Fibroblast of skin of left quadriceps (primary cell): ENCODE measurements at places on chromosomes 7 and 10.

DNA sequence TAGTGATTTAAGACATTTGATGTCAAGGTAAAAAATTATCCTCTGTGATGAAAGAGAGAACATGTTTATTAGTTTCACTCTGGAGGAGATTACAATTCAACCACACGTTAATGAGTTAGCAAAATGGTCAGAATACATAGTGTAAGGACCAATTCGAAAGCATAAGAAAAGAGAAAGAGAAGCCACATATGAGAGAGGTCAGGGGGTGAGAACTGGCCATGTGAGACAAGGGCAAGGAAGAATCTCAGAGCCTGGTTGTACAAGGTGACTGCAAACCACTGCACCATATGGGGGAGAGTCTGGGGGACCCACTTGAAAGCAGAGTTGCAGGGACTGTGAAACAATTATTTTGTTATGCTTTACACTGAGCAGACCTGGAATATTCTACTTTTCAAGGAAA lies 27.7 kb upstream of the BET1 start:
- DNase-seq: no peak

DNA sequence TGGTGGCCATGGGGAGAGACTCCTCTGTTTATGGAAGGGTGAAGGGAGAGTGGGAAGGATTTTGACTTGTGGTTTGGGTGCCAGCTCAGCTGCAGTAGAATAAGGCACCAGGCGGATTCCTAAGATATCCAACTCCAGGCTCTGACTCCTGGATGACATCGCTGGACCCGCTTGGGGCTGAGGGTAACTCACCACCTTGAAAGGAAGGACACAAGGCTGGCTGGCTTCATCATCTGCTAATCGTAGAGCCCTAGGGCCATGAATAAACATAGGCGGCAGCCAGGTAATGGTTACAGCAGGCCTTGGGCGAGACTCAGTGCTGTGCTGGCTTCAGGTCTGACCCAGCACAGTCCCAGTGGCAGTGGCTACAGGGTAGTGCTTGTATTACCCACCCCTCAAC lies 16.7 kb upstream of the LIPK start:
- DNase-seq: no peak

DNA sequence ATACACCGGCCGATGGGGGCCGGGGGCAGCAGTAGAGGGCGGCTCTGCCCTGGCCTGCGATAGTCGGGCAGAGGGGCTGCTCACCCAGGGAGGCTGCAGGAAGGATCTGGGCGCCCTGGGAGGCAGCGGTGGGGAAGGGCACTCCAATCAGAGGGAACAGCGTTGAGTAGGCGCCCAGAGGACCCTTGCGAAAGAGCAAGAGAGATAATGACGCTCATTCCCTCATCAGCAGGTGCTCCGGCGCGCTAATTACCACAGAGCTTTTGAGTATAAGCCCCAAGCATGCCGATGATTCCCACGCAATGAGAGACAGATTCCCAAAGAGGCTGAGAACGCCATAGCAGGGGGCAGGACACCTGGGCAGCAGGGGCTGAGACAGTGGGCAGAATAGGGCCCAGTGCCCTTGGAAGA lies 215.3 kb downstream of the MAD1L1 start:
- DNase-seq: no peak

- DNase-seq: no peak
Measured at GRCh38 chr7:115476671-115477181, 553.8 kb downstream of the TFEC start.

GRCh38 chr7:71364551-71364950 lies 232.6 kb downstream of the GALNT17 start:
- DNase-seq: no peak

- DNase-seq: no peak
Measured at GRCh38 chr10:17452060-17452841, 2.1 kb downstream of the ST8SIA6 start.

- DNase-seq: no peak
Measured at GRCh38 chr7:149197675-149198074, 2.3 kb downstream of the ZNF282 start.

- DNase-seq: no peak
Measured at GRCh38 chr10:101385866-101386658, 32.1 kb downstream of the BTRC start.

- no peak for DNase-seq
Measured at GRCh38 chr7:40455485-40455884, 320.7 kb downstream of the SUGCT start.

GRCh38 chr7:108210796-108211195 lies 80.6 kb upstream of the LAMB4 start:
- DNase-seq: no peak

DNA sequence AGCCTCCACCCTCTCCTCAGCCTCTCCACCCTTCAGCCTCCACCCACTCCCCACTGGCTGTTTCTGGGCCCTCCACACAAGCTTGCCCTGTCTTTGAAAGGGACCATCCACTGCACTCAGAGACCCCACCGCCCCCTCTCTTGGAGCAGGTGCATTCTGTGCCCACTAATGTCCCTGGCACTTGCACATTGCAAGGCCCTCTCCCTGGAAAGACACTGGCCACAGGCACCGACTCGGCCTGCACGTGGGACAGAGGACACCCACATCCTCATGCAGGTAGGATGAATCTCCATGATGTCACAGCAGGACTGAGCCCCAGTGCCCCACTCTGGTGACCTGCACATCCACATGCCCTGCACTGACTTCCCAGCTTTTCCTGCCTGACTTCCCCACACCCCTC lies 36.8 kb upstream of the EBF3 start:
- no peak for DNase-seq

DNA sequence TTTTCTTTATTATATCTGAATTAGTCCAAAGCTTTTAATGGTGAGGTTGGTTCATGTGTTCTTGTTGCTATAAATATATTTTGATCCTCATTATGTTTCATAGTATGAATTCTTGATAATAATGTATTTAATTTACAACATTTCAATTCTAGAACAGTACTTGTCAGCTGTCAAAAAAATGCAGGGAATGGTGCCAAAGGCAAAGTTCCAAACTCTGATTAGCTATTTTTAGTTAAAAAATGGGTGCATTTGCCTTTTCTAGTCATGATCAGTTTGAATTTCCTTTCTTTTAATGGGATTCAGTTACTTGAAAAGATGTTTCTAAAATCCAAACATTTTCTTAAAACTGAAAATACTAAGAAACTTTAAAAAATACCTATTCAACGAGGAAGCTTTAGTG lies 49.6 kb downstream of the ANKIB1 start:
- no peak for DNase-seq

GRCh38 chr10:99523251-99523773 lies 9.4 kb upstream of the NKX2-3 start:
- no peak for DNase-seq

DNA sequence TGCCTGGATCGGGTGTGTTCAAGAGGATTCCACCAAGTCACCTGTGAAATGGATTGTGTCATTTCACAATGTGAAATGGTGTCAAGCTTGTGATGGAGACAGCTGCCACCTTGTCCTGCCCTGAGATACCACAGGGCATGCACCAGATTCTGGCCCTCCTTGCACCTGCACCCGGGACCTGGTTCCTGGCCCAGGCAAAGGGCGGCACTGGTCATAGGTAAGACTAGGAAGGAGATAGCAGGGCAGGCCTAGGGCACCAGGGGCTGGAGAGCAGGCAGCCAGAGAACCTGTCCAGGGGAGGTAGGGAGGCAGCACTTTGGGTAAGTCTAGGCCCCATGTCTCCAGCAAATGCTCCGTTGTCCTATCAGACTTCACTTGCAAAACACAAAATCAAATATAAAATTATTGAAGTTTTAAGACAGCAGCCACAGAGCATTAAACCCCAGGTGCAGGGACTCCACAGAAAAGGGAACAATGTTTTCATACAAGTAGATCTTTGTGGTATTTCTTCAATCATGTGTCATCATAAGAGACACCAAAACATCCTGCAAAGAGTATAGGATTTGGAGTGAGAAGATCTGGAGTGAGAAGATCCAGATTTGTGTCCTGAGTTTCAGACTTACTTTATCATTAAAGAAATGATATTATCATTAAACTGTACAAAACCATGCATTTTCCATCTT lies 22.7 kb upstream of the ZNF800 start:
- DNase-seq: no peak
